ENCODE measurements at places on chromosomes 11 and 22.

DNA sequence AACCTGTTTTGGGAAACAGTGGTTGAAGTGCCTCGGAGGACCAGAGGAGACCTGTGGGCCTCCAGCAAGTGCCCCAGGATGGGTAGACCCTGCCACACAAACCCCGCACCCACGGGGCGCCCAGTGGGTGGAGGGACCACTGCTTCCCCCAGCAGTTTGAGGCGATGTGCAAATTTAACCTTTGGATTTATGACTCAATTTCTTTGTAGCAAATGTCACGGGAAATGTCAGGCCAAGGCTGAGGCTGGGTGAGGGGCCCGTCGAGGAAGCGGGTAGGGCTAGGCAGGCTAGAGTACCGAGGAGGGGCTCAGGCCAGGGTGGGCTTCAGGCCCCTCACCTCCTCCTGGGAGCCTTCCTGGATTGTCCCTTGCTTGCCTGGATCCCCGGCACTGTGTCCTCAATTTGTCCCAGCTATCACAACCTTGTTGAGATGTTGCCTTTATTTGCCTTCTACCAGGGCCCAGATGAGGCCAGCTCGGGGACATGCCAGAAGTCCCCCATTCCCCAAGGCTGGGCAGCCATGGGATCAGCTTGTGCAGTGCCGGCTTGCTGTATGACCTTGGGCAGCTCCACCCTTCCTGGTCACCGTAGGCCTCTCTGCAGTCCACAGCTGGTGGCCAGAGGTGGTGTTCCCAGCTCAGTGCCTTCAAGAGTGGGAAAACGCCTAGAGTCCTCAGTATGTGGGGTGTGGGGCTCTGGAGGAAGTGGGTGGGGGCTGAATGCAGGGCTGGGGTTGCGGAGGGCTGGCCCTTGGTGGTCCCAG, 39.5 kb upstream of the PRODH start:
- no peak for DNase-seq

- no peak for DNase-seq
Observed at GRCh38 chr11:124285610-124286344, 28.0 kb downstream of the OR8D1 start.

GRCh38 chr11:66022401-66023185, 3.7 kb downstream of the CATSPER1 start:
- DNase-seq, result peak; percentile 53

DNA sequence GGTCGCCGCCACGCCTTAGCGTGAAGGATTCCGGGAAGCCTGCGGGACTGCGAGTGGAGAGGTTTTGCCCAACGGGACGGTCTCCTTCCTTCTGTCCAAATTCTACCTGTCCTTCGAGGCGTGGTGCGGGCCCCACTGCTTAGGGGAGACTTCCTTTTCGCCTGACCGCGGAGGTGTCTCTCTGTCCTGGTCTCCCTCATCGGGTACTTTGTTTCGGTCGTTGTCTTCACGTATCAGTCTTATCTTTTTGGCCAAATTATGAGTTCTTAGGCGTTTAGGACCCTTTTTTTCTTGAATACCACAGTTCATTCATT, 388 bp downstream of the HINFP start:
- DNase-seq, result no peak

DNA sequence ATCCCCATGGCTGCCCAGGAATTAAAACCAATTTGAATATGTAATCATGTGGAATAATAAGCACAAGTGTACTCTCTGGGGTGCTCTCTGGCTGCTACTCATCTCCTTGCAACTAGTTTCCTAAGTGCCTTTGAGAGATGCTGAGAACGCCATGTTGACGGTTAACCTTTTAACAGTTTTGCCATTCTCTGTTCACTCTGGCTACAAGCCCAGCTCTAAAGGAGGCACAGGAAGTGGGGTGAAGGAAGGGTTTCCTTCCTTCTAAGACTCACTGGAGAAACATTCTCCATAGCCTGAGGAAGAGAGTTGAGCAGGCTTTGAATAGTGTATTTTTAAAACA, 122.0 kb upstream of the ZC3H12C start:
- peak; percentile 27 for DNase-seq

DNA sequence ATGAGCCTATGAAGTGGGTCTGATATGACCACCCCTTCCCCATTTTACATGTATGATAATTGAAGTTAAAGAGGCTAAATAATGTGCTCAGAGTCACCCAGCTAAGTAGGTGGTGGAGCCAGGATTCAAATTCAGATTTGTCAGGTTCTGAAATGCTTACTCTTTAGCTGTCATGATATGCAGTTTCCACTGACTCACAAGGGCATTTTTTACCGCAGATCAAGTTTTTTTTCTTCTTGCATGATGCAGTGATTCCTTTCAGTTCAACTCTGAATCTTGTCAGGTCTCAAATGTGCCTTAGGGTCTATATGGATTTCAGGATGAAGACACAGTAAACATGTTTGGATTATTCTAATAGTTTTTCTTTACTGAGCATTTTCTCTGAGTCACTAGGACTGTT, 12.6 kb upstream of the TRIM44 start:
- DNase-seq, result no peak

DNA sequence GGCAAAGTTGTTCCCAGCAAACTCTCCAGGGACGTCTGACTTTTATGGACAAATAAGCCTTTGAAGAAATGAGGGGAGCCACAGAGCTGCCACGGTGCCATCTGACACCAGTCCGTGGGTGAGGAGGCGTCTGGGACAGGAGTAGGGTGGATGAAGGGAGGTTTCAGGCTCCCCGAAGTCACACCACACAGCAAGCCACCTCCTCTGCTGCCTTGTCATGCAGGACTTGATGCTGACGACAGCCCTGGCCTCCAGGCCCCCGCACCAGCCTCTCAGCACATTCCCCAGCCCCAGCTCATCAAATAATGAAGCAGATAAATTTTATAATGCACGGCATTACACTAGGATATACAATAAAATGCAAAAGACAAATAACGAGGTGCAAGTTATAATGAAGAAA, 156.5 kb downstream of the CEP164 start:
- DNase-seq, result no peak

GRCh38 chr11:88341522-88342251, 4.2 kb upstream of the CTSC start:
- DNase-seq, result peak; percentile 31

DNA sequence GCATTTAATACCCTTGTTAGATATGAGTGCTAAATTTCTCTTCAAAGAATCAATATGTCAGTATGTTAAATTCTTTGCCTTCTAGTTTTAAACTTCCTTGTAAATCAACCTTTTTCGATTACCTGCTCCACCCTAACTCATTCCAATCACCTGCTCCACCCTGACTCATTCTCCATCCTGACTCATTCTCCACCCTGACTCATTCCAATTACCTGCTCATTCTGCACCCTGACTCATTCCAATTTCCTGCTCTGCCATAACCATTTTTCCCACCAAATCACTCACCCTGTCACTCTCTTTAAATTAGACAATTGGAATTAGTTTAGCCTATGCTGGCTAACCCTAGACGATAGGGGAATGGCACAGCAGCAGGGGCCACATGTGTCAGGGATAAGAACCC, 519.5 kb upstream of the LRRC4C start:
- DNase-seq, result no peak

- no peak for DNase-seq
Observed at GRCh38 chr11:35357923-35358322, 61.4 kb downstream of the SLC1A2 start.

DNA sequence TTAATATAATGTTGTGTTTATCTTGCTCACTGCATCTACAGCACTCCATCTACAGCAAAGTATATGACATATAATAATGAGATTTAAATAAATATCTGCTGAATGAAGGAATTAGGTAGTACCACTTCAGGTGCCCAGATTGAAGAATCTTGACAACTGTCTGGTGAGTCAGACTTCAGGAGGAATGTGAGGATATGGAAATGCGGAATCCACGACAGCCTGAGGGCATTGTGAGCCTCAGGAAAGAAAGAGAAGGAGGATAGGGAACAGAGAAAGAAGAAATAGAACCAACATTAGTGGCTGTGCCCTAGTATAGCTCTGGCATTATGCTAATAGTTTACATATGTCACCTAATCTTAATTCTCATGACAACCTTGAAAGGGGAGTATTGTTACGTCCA, 304.4 kb downstream of the AASDHPPT start:
- DNase-seq, result no peak
